ENCODE measurements at places on chromosomes 13 and 19.

DNA sequence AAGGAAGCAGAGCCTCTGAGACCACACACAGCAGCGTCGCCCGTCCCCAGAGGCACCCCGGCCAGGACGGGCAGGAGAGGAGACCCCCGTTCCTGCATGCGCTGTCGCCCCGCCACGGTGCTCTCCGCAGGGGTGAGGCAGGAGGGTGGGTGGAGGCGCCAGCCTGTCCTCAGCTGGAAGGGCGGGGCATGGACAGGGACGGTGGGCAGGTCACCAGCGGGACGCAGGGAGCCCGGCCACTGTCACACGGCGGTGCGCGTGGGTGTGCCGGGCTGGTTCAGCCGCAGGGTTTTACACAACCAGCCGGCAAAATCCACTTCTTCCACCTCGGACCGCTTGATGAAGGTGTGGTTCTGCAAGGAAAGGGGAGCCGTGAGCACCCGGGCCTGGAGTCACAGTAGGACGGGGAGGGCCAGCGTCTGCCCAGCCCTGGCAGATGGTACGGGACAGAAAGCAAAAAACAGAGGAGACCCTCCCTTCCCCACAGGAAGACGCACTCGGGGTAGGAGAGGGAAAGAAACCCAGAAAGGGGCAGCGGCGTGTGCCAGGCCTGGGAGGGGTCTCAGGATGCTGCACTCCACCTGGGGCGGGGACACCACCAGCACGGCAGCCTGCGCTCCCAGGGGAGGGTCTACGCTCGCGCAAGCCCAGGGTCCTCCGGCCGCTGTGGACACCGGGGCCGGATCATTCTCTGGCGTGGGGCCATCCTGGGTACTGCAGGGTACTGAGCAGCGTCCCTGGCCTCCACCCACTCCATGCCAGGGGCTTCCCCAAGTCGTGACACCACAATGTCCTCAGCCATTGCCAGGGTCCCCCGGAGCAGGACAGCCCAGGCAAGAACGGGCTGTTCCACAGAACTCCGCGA, 23.9 kb upstream of the ZBTB7A start:
- DNase-seq = no peak

DNA sequence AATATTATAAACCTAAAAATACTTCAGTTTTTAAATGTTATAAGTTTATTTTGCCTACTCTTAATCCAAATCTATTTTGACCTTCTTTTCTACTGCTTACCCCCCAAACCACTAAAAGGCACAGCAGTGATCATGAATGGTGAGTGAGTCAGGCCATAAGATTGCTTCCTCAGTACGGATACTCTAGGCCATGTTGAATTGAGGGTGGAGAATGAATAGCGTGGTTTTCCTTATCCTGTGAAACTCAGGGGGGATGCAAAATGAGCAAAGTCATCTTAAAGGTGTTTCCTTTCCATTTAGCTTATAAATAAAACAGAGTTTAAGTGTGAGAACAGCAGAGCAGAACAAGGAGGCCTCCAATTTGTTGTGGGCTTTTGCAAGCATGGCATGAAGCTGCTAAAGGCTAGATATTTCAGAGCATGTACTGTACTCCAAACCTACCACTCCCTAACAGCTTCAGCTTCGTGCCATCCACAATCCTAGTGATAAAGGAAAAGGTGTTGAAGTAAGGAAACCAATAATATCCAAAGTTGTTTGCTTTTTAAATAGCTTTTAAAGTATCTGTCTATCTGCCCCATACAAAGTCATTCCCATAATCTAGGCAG, 25.0 kb downstream of the SERPINE3 start:
- no peak for DNase-seq

DNA sequence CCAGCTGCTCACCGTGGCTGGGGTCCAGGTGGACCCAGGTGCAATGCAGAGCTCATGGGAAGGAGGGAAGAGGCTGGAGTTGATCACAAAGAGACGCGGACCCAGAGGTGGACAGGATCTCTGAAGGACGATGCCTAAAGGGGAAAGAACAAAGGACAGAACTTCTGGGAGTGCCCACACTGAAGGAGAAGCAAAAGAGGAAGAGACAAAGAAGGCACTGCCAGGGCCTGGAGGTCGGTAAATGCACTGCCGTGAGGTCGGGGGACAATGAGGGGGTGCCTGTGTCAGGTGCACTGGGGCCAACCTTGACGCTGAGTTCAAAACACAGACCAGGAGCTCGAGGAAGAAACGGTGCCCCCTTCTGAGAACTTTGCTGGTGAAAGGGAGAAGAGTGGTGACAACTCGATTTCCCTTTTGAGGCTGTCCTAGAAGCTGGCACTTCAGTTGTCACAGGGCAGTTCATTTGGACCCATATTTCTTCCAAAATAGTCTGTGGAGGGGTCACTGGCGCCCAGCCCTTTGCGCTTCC, 55.6 kb downstream of the GJA3 start:
- no peak for DNase-seq

DNA sequence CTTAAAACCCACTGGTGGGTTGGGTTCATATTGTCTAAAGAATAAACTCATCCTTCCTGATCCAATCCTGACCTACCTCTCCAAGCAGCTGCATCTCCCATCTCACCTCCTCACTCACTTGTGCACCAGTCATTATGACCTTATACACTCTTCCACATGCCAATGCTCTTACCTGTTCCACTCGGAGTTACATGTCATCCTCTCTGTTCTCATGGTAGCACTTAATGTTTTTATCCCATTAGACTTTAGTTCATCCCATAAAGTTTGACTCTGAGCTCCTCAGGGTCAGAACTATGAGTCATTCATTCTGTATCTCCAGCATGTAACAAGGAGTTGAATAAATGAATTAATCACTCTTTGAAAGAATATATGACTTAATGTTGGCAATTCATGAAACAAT, 330.2 kb downstream of the KLF12 start:
- DNase-seq = no peak

GRCh38 chr13:29538652-29539040, 56.8 kb downstream of the SLC7A1 start:
- no peak for DNase-seq

- DNase-seq = no peak
Observed at GRCh38 chr13:38498271-38498670, 148.6 kb downstream of the UFM1 start.

DNA sequence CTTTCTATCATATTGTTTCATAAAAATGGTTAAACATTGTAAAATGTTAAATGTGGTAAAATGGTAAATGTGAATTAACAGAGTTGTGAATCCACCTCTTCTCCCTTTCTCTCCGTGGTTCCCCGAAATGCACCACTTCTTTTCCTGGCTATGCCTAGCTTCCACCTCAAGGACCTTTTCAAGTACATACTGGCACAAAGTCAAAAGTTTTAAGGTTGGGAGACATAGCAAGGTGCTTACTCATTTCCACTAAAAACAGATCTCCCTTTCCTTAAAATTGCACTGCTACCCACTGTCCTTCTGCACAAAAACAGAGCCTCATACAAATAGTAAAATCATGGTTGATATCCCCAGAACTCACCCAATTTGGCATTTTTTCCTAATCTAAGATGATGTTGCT, 558.2 kb downstream of the SLITRK6 start:
- no peak for DNase-seq
